ENCODE measurements at places on chromosomes 1 and 21.
A peak's percentile ranks its signal among the peaks of the same experiment; 100 is the strongest.

DNA sequence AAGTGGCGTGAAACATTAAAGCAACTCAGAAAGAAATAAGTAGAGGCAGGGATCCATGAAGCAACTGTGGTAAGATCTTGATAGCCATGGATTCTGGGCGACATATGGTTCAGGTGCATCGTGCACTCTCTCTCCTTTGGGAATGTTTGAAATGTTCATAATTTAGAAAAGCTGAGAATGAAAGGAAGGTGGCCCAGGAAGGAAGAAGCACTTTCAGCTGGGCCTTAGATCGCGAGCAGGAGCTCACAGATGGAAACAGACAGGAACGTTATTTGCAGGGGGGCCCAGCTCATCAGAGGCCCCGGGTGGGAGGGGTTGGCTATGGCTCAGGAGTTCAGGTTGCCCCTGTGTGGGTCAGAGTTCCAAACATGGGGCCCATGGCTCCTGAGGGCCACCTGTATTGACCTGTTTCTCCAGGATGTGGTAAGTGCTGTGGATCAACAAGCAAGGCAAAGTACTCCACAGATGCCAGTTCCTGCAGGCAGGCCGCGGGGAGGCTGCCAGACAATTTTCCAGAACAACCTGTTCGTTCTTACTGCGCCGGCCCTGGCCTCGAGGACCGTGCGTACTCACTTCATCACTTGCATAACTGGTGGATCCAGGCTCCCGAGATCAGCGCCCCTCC lies 253.2 kb downstream of the TOMM20 start:
- no peak for DNase-seq

GRCh38 chr1:47514229-47514628 lies 76.4 kb downstream of the FOXD2 start:
- DNase-seq, result no peak

DNA sequence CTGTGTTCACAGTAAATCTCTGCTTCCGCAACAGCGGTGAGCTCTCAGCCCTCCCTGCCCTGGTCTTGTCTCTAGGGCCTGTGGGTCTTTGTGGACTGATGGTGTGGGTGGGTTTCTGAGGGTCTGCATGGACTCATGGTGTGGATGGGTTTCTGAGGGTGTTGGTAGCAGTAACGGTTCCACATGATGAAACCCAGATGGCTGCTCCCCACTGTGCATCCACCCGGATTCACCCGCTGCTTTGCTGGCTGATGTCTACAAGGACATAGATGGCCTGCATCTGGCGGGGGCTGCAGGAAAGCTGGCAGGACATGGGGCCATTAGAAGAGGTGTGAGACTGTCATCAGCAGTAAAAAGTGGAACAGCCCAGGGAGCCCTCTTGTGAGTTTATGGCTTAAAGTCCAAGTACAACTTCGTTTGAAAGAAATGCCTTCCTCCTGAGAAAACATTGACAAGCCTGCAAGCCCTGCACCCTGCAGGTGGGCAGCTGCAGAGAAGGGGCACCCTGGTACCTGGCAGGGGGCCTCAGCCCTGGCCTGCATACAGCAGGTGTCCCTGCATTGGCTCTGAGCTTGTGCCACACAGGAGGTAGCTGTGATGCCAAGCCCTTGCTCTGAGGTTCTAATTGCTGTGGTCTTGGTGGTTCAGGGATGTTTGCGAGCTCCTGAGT lies 156.9 kb upstream of the COL6A1 start:
- DNase-seq, result peak; percentile 24

DNA sequence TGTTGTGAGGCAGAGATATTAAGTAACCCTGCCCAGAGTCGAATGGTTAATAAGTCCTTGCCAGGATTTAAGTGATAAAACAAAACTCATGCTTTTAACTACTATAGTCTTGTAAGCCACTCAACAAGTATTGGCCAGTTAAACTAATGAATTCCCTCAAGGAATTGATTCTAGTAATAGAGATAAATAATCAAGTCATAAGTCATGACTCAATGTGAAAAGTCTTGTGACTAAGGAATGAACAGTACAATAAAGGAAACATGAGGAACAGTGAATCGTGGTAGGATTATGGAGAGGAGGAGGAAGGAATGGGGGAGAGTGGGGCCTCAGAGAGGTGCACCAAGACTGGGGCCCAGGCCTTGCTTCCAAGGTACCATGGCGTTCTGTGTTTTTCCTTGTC lies 104.7 kb downstream of the FGGY start:
- no peak for DNase-seq

DNA sequence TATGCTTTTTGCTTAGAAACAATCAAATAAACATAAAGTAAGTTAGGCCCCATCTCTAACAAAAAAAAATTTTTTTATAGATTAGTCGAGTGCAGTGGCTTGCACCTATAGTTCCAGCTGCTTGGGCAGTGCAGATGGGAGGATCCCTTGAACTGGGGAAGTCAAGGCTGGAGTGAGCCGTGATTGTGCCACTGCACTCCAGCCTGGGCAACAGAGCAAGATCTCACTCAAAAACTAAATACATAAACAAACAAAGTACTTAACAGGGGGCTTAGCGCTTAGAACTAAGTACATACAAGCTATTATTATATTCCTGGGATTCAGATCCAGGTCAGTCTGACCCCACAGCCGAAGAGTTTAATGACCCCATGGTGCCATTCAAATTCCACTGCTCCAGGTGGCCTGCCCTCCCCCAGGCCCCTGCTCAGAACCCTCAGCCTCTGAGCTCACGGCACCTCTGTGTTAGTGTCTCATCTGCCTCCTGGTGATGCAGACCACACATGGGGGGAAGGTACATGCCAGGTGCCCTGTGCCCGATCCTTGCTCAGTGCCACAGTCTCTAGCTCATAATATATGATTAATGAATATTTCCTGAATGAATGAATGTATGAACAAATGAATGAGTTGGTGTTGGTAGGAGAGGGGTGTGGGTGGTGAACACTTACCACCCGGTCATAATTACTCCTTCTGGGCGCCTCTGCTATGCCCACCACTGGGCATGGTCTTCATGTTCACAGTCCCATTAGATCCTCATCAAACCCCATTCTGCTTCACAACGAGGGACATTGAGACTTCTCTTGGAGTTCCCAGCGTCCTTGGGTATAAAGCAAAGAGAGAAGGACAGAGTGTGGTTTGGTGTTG lies 14.6 kb downstream of the NCMAP start:
- no peak for DNase-seq

- no peak for DNase-seq
These were observed 111.4 kb upstream of the CDC42BPA start for GRCh38 chr1:227429447-227430359.

DNA sequence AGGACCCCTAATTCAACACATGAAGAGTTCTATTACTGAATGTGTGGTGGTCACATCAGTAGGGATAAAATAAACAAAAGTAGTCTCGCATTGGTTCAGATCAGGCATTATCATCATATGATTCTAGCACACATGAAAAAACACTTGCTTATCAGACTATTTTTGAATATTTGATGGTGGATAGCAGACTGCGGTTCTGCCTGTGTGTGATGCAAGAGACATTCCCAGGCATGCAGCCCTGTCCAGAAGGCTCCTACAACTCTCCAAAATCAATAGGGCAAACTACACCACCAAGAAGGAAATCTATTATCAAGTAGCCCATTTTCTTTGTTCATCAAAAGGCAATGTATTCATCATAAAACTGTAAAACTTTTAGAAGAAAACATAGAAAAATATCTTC lies 304.7 kb downstream of the DUSP10 start:
- DNase-seq, result no peak

GRCh38 chr1:190277107-190277506 lies 200.6 kb downstream of the BRINP3 start:
- DNase-seq, result no peak

DNA sequence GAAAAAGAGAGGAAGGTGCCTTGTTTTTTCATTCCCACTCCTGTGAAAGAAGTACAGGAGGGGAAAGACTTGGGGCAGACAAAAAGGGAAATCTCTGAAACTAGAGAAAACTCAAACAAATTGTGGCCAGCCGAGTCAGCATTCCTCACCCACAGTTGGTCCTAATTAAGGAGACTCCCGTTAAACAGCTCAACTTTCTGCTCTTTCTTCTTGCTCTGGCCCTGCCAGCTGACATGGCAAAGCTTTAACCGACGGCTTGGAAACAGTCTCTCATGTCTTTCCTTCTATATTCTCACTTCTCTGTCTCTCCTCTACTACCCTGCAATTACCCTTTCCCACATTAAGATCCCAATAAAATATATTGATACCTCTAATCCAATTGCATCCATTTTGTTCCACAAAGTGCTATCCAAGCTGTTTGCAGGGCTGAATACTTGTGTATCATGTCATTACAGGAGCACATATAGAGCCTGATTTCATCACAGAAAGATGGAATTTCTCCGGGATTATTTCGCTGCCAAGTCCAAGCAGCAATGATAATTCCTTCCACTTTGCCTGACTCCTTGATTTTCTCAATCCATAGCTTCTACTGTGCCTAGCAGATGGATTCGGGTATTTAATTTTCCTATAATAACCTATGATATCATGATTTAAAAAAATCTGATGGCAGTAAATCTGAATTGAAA lies 65.4 kb upstream of the IPO9 start:
- DNase-seq, result no peak

GRCh38 chr1:218970397-218970990 lies 203.2 kb upstream of the LYPLAL1 start:
- no peak for DNase-seq

GRCh38 chr21:45578811-45579381 lies 36.7 kb upstream of the SLC19A1 start:
- DNase-seq, result peak; percentile 13

DNA sequence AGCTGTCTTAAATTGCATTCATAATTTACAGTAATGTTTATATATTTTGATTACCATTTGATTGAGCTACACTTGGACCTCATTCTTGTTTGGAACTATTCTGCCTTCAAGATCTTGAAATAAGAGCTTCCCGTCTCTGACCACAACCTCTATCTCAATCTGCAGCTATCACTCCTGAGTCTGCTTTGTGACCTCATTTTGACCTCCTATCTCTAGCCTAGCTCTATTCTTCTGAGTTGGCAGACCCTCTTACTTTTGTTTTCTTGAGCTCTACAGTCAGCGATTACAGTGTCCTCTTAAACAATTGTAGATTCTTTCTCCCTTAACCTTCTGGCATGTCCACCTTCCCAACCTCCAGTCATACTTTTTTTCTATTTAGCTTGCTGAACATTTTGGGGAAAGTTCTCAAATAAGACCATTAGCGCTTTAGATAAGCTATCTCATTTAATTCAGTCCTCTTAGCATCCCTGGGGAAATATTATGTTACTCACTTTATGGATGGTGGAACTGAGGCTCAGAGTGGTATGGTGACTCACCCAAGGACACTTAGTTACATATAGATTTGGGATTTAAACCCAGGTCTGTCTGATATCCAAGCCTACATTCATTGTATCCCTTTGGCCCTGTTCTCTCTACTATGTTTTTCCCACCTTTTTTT lies 19.1 kb downstream of the RPAP2 start:
- DNase-seq, result no peak

DNA sequence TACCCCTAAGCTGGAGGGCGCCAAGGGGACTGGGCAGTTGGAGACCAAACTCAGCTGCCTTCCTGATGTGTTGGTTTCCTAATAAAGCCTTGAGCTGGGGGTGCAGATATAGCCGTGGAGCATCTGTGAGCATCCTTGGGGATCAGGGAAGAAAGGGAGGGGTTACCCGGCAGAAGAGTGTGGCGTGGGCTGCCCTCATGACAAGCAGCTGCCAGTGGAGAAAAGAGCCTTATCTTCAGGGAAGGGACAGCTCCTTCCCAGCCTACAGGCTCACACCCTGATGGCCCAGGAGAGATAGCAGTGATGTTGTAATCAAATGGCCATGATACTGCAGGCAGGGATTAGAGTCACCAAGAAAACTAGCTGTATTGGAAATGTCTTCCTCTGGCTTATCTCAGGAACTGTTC lies 10.8 kb upstream of the NFASC start:
- no peak for DNase-seq

GRCh38 chr1:24276791-24277190 lies 42.4 kb upstream of the GRHL3 start:
- DNase-seq, result no peak

GRCh38 chr1:198367296-198367695 lies 173.2 kb downstream of the ATP6V1G3 start:
- no peak for DNase-seq

- no peak for DNase-seq
These were observed 2.1 kb downstream of the F3 start for GRCh38 chr1:94539496-94539895.

DNA sequence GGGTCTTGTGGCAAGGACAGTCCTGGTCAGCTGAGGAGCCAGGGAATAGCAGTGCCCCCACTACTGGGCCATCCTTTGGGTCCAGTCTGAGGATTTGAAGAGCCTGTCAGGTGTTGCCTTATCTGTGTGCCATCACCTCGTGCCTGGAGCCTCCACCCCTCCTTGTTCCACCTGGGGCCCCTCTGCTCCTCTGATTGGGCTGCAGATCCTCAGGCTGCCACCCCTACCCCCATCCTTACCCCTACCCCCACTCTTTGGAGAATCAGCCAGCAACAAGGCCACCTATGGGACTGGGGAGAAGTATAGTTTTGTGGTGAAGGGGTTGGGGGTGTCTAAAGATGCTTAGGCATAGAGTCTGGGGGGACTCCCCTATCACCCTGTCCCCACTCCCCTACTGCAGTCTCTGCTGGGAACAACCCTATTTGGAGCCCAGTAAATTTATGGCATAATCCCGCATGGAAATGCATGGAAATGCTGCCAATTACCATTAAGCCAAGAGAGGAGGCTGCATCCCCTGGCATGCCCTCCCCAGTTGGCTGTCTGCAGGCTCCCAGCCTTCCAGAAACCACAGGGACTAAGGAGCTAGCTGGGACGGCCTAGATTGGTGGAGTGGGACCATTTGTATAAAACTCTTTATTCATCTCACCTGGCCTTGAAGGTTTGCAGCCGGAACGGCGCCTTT lies 142.7 kb upstream of the CSF3R start:
- DNase-seq, result no peak

- no peak for DNase-seq
These were observed 39.7 kb downstream of the NIPAL3 start for GRCh38 chr1:24455272-24455671.

GRCh38 chr1:172653015-172653709 lies 5.7 kb upstream of the FASLG start:
- no peak for DNase-seq

- no peak for DNase-seq
These were observed 38.7 kb downstream of the CFH start for GRCh38 chr1:196690582-196690981.

DNA sequence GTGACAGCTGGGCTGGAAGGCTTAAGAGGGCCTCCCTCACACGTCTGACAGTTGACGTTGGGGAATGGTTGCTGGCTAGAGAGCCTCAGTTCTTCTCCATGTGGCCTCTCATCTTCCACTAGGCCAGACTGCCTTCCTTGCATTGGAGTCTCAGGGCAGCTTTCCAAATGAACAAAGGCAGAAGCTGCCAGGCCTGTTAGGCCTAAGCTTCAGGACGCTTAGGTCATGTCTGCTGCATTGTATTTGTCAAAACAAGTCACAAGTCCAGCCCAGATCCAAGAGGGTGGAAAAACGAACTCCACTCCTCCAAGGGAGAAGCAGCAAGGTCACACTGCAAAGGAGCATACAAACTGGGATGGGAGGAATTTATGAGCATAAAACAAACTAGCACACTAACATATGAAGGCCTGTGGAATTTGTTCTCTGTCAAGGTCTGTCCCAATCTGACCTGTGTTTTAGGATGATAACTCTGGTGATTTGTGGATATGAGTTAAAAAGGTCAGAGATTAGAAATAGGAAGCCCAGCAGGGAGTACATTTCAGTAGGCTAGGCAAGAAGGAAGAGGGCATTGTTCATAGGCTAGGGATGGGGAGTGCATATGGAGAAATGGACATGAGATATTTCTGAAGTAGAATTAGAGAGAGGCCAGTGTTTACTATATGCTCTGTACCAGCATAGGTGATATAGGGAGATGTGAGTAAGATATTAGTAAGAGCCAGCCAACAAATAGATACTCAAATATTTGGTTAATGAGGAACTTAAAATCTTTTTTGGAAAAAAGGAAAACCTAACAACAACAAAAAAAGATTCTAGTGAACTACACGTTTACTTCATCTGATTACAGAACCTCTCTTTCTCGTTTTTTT lies 29.1 kb upstream of the CNN3 start:
- no peak for DNase-seq

Data from activated T-cell treated with anti-CD3 and anti-CD28 coated beads, Interleukin-2, amount 50 U/mL, for 24 hours (primary cell).